ENCODE measurements at places on chromosomes 11 and 22.
A peak's percentile ranks its signal among the peaks of the same experiment; 100 is the strongest.

DNA sequence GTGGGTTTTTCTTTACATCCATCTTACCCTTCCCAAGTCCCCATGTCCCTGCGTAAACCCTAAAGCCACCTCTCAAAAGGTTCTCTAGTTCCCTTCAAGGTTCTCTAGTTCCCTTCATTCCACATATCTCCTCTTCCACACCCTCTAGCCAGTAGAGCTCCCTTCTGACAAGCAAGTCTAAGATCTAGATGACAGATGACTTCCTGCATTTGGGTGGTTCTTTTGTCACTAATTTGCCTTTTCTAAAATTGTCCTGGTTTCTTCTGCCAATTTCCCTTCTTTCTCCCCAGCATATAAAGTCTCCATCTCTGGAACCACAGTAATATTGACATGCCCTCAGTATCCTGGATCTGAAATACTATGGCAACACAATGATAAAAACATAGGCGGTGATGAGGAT is 7.8 kb downstream of the CD3E start:
- DNase-seq: no peak

GRCh38 chr22:22431271-22432220 is 77.0 kb downstream of the ZNF280B start:
- peak; percentile 32 for DNase-seq

- no peak for DNase-seq
Observed at GRCh38 chr11:3132271-3132781, 32.8 kb downstream of the OSBPL5 start.

- no peak for DNase-seq
Observed at GRCh38 chr11:44057340-44057739, 8.7 kb upstream of the ACCS start.

- no peak for DNase-seq
Observed at GRCh38 chr22:36048911-36049677, 20.5 kb upstream of the RBFOX2 start.
